ENCODE measurements at places on chromosomes 4 and X.

GRCh38 chrX:25206778-25207177 is 191.0 kb upstream of the ARX start:
- no peak for DNase-seq

DNA sequence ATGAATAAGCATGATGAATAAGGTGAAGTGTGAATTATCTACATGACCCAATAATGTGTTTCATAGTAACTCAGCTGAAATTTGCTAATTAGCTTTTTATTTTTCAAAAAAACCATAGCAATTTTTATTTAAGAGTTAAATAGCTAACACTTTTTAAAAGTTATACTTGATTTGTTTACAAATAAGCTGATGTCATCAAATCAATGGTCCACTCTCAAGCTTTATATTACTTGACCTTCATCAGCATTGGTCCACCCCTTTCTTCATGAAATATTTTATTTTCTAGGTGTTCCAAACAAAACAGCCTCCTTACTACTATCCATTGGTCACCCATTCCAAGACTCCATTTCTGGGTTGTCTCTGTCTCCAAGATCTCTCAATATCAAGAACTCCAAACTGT is 649.0 kb upstream of the TENM3 start:
- no peak for DNase-seq

GRCh38 chr4:21447301-21448054 is 501.1 kb downstream of the KCNIP4 start:
- peak; percentile 13 for DNase-seq

- DNase-seq, result no peak
Observed at GRCh38 chr4:177108708-177109107, 201.0 kb upstream of the NEIL3 start.

DNA sequence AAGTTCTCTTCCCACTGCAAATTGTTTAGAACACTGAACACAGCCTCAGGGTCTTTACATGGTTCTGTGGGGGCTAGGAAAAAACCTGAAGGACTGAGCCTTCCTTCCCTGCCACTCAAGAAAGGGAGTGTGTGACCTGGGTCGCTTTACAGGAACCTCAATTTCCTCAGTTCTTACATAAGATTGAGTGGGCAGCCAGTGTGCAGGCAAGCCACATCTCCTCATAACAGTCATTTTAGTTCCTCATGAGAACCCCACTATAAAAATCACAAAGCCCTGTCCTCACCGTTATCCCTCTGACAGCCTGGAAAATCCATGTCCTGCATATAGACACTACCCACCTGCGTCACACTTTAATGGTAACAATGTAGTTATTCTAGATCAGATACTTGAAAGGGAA is 2.1 kb upstream of the ETDC start:
- DNase-seq, result no peak

GRCh38 chr4:154983714-154984113 is 202.6 kb downstream of the RBM46 start:
- no peak for DNase-seq

- no peak for DNase-seq
Observed at GRCh38 chr4:34920032-34920431, 1324.3 kb downstream of the ARAP2 start.

DNA sequence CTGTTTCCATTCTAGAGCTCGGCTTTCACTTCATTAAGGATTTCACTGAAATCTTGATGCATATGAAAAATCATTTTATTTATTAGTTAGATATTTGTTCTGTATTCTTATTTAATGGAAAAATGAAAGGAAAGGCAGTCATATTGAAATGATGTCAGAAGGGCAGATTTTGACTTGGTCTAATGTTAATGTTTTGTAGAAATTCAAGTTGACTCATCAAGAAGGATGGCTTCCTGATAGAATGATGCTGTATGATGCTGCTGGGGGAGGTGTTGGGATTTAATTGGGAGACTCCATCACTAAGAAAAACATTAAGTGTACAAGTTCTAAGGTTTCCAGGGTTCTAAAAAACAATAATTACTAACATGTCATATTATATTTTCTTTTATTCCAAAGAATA is 204.8 kb downstream of the PDGFC start:
- DNase-seq, result no peak

- no peak for DNase-seq
Observed at GRCh38 chr4:70927502-70928137, 25.5 kb downstream of the MOB1B start.

GRCh38 chr4:39933671-39934590 is 43.8 kb downstream of the PDS5A start:
- DNase-seq, result no peak

DNA sequence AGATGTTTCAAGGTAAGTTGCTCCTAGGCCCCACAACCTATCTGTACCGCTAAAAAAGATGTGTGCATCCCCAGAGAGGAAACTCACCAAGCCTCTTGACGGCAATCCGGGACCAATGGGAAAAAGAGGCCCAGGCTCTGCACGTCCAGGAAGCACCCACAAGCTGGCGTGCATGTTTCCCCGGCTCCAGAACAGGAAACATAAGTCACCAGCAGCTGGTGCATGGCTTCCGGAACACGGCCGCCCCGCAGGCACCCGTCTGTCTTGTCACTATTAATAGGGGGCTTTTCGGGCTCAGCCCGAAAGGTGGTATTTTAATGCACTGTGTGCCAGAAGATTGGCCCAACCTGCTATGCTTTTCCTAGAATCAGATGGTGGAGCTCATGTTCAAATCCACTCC is 22.2 kb downstream of the CRMP1 start:
- DNase-seq, result no peak

DNA sequence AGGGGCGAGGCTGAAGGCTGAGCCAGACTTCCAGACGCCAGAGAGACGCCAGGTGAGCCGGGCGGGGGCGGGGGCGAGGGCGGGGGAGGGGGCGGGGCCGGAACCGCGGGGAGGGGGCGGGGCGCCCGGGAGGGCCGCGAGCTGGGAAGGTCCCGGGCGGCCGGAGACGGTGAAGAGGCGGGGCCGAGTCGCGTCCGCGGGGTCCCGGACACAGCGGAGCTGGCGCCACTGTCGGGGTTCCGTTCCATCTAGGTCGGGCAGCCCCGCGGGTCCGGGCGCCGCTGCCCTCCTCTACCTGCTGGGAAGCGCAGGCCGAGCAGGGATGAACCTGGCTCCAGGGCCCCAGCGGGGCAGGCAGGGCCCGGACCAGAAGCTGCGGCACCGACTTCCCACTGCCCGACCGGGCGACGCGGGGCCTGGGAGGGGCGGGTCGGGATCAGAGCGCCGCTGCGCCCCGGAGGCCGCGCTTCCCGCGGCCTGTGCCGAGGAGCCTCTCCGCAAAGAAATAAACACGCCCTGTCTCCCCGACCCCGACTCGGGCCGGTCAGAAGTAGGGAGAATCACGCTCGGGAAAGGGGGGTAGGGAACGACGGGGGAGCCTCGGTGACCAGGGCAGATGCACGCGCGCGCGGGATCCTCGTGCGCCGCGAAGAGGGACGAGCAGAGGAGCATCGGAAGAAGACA is 10.6 kb downstream of the HMX1 start:
- no peak for DNase-seq

DNA sequence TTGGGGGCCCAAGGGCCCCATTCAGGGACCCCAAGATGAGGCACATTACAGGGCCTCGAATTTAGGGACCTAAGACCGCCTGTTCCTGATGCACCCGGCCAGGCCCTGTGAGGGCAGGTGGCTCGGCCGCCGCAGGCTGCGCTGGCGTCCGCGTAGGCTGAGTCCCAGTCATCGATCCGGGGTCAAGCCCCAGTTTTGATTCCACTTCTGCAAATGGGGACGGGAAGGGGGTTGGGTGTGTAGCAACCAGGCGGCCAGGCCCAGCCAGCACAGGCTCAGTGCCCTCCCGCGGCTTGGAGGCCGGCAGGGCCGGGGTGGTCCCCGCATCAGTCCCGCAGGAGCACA is 327 bp downstream of the PNPLA4 start:
- no peak for DNase-seq

DNA sequence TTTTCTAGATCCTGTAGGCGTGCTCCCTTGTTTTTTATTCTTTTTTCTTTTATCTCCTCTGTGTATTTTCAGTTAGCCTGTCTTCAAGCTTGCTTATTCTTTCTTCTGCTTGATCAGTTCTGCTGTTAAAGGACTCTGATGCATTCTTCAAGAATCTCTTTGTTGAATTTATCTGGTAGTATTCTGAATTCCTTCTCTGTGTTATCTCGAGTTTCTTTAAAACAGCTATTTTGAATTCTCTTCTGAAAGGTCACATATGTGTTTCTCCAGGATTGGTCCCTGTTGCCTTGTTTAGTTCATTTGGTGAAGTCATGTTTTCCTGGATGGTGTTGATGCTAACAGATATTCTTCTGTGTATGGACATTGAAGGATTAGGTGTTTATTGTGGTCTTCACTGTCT is 15.3 kb downstream of the RAB33B start:
- DNase-seq, result no peak

DNA sequence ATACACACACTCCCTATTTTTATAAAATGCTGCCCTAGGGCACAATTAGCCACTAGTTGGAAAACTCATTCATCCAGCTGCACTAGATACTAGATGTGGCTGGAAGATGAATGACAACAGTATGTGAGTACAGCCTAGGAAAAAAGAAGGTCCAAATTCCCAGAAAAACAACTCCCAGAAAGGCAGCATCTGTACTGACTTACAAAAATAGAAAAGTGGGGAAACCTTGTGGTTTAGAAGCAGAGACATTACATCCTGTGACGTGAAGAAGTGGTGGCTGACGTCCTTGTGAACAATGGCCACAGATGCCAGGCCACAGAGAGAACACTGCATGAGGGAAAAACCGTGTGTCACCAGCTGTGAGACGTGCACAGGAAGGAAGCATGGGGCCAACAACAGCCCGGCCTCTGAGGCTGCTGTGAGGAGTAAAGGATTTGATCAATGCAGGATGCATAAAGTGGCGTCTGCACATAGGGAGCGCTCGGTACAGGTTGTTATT is 81.2 kb downstream of the SPRY1 start:
- DNase-seq, result no peak

- DNase-seq, result peak; percentile 54
Observed at GRCh38 chr4:159248384-159249178, 145.7 kb downstream of the RAPGEF2 start.

- peak; percentile 9 for DNase-seq
Observed at GRCh38 chrX:120428309-120428708, 40.8 kb downstream of the LAMP2 start.

DNA sequence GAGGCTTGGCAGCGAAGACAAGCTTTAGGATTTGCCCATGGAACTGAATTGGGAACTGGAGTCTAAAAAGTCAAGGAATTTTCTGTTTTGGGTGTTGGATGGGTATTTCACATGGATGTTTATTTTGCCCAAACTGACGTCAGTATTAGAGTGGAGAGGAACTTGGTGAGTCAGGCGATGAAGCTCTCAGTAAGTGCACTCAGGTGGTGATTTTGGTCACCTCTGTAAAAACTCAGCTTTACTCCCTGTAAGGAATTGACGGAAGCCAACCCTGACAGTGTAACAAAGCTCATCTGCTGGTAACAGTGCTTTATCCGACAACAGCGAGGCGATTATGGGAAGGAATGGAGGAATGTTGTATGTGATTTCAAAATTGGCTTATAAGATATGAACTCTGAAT is 77.0 kb upstream of the PGRMC2 start:
- no peak for DNase-seq

- DNase-seq, result no peak
Observed at GRCh38 chr4:44494810-44495701, 46.4 kb upstream of the KCTD8 start.

- DNase-seq, result no peak
Observed at GRCh38 chr4:85491527-85491926, 16.6 kb downstream of the ARHGAP24 start.

- DNase-seq, result no peak
Observed at GRCh38 chr4:173161311-173161710, 7.3 kb upstream of the GALNT7 start.

DNA sequence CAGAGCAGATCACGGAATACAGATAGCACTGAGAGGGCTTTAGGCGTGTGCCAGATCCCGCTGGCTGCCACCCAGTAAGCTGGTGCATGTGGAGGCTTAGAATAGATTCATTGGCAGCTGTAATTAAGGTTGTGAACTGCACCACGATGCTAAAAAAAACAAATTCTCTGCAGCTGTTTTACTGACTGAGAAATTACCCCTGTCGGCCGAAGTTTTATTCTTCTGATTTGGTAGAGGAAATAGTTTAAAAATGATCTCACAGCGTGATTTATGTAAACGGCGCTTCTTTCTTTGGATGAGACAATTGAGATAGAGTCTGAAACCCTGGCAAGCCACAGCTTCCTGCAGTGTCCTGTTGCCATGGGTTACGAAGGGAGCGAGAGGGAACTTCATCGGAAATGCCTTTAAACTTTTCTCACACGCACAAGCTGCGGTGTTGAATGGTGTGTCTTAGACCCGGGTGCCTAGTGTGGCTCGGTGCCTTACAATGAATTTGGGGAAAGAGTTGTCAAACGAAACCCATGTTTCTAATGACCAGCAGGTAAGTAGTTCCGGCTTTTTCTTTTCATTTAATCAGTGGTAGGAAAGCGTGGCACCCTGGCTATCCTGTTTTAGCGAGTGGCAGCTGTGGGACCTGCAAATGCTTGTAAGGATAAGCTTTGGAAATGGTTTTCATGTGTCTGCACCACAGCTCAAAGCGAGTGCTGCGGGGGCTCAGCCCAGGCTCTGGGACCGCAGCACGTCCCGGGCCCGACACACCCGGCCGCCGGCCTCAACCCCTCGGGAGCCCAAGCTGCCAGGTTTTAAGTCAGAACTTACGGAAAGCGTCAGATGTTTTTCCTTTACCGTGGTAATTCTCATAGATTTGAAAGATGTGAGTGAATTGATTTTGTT is 71.7 kb upstream of the HGFAC start:
- DNase-seq, result peak; percentile 55

DNA sequence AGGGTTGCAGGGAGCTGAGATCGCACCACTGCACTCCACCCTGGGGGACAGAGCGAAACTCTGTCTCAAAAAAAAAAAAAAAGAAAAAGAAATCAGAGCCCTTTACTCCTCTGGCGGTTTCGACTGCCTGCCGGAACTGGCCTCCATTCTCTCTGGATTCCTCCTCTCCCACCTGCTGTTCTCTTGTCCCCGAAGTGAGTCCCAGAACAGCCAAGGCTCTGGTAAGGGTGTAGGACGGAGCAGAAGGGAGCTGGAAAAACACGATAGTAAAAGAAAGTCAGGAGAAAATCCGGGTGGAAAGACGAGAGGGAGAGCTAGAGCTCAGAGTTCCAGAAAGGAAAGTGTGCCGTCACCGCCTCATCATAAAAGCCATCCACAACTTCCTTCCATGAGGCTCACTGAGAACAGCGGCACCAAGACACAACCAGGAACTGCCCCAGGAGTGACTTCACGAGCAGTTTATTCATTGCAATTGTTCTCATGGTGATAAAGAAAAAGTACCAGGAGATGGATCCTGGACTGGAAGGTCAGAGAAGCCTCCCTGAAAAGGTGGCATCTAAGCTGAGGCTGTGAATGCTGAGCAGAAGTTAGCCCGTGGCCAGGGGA is 12.3 kb downstream of the TLR3 start:
- DNase-seq, result no peak
